ENCODE measurements at places on chromosomes 13 and 19.

DNA sequence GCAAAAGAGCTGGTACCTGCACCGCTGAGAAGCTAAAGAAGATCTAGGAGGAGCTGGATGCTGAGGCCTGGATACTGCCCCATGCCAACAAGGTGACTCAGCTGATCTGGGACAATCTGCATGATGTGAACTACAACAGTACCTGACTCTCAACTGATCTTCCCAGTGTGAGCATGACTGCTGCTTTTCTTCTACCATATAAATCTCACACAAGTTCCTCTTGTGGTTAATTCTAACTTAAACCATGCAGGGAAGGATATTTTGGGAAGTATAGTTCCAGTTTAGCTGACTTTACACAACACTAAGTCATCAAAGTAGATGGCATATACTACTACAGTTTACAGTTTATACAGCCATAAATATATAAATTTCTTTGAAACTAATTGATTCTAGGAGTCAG lies 91.9 kb downstream of the SLAIN1 start:
- DNase-seq = no peak
- H3K36me3 ChIP-seq = no peaks in the 10 kb centered on the region
- no peaks in the 10 kb centered on the region for H3K27me3 ChIP-seq
- H3K4me3 ChIP-seq = no peak overlapping the region
- H3K4me1 ChIP-seq = no peaks in the 10 kb centered on the region

DNA sequence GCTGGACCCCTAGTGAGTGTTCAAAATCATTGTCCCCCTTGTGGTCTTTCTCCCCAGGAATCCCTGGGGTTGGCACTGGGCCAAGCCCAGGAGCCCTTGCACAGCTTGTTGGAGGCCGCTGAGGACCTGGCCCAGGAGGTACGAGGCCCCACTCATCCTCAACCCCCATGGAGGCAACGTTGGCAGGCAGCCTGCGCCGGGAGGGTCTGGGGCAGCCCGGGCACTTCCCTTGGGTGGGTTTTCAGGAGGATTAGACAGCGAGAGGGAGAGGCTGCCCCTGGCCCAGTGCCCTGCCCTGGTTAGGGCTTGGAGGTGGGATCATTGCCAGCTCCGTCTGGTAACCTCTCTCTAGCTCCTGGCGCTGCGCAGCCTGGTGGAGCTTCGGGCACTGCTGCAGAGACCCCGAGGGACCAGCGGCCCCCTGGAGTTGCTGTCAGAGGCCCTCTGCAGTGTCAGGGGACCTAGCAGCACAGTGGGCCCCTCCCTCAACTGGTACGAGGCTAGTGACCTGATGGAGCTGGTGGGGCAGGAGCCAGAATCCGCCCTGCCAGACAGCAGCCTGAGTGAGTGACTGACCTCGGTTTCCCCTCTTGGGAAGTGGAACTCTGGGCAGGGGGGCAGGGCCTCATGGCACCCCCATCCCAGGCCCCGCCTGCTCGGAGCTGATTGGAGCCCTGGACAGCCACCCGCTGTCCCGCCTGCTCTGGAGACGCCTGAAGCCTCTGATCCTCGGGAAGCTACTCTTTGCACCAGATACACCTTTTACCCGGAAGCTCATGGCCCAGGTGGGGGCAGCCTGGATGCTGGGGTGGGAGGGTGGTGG lies 3.0 kb downstream of the ABCA7 start:
- peaks cover 31% of the 10 kb centered on the region for H3K4me1 ChIP-seq
- H3K27me3 ChIP-seq = no peaks in the 10 kb centered on the region
- H3K27ac ChIP-seq = no peak overlapping the region

- peak; percentile 47 for DNase-seq
- no peaks in the 10 kb centered on the region for H3K27me3 ChIP-seq
- H3K27ac ChIP-seq = no peak overlapping the region
- H3K4me1 ChIP-seq = no peaks in the 10 kb centered on the region
- H3K36me3 ChIP-seq = no peaks in the 10 kb centered on the region
Measured at GRCh38 chr13:105763851-105764250, 771.6 kb downstream of the EFNB2 start.

- H3K36me3 ChIP-seq = peaks cover 96% of the 10 kb centered on the region
- peaks cover 27% of the 10 kb centered on the region for H3K4me1 ChIP-seq
- H3K27me3 ChIP-seq = no peaks in the 10 kb centered on the region
- no peak overlapping the region for H3K27ac ChIP-seq
- DNase-seq = peak; percentile 96
- no peak overlapping the region for H3K4me3 ChIP-seq
Measured at GRCh38 chr13:113179374-113180230, 21.2 kb downstream of the PROZ start.

DNA sequence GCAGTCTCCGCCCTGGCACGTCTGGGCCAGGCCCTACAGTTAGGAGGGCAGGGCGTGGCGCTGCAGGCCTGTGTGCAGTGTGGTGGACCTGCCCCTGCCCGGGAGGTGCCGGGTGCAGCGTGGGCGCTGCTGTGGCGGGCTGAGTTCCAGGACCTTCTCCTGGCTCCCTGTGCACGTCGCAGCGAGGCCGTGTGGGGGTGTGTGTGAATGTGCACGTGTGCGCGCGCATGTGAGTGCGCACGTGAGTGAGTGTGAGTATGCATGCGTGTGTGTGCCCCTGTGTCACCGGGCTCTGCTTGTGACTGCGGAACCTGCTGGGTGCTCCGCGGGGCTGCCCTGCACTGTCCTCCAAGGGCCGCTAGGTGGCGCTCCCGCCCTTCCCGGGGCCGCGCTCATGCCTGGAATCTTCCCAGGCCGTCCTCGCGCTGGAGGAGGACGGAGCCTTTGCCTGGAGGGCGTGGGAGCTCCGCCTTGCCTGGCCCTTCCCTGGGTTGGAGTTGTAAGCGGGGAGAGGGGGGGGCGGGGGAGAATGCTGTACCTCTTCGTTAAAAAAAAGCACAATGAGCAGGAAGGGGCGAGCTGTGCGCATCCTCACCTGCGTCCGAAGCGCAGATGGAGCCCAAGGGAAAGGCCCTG lies 79.3 kb downstream of the KDM4B start:
- peaks cover 40% of the 10 kb centered on the region for H3K4me1 ChIP-seq
- peak overlapping the region; percentile 44 for H3K27ac ChIP-seq
- H3K4me3 ChIP-seq = peak overlapping the region; percentile 60
- H3K27me3 ChIP-seq = no peaks in the 10 kb centered on the region
- peak; percentile 74 for DNase-seq

Data from mesenchymal stem cell (in vitro differentiated cells and primary cell).